ENCODE measurements at places on chromosomes 5 and 9. TPM values are rescaled to one million over a fixed set of nuclear protein-coding genes. Genes with fewer than 3 reads are reported as not detected.

Gene ADAMTS6
- 19.7 TPM for total RNA-seq

Gene LCN9
- not detected for total RNA-seq

Gene GABRA1
- 3.1 TPM for total RNA-seq

Gene CDC26
- total RNA-seq, result 54.4 TPM

Gene SFXN1
- 18.0 TPM for total RNA-seq

Gene HTR1A
- total RNA-seq, result not detected

Gene FOXD1
- 9.6 TPM for total RNA-seq

Gene IFNA8
- total RNA-seq, result not detected

Measured in gastroesophageal sphincter (tissue), 4 donors.